Kidney (tissue), 22 donors: ENCODE measurements at places on chromosomes 7 and 10. TPM values are rescaled to one million over a fixed set of nuclear protein-coding genes. Genes with fewer than 3 reads are reported as not detected.
A peak's percentile ranks its signal among the peaks of the same experiment; 100 is the strongest.

NAT16 gene
- not detected for total RNA-seq

SMO gene
- total RNA-seq: 13.2 TPM

PRXL2A gene
- 69.4 TPM for total RNA-seq

TMEM213 gene
- total RNA-seq: 30.2 TPM

GPR85 gene
- total RNA-seq: 0.31 TPM

ZNF117 gene
- total RNA-seq: 12.6 TPM

ITIH2 gene
- total RNA-seq: 0.13 TPM

TAF3 gene
- 8.7 TPM for total RNA-seq

ASIC3 gene
- 1.9 TPM for total RNA-seq

GIMAP6 gene
- total RNA-seq: 48.7 TPM

DGKI gene
- total RNA-seq: 1.3 TPM

TMEM139 gene
- 36.7 TPM for total RNA-seq

TRIM50 gene
- 0.19 TPM for total RNA-seq

DNA sequence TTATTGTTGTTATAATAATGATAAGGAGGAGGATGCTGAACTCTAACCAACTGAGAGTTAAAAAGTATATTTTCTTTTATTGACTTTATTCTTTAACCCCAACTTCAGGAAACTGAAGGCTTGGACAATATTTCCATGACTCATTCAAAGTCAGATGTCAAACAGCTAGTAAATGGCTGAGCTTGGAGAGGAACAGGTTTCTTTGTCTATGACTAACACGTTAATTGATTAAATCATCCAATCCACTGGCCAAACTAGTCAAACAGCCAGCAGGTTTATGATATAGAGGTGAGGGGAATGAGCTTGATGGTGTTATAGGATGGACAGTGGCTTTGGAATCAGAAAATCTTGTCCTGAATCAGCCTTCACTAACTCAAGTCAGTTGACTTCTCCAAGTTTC is 119.1 kb upstream of the WDR11 start:
- DNase-seq: no peak

- no peak for DNase-seq
Observed at GRCh38 chr10:369221-369683, 234.0 kb downstream of the ZMYND11 start.

GRCh38 chr10:62043421-62044021 is 142.0 kb downstream of the ARID5B start:
- no peak for DNase-seq

GRCh38 chr7:45036796-45037195 is 36.8 kb downstream of the CCM2 start:
- no peak for DNase-seq

- no peak for DNase-seq
Observed at GRCh38 chr7:109873296-109873695, 1217.6 kb upstream of the LRRN3 start.

DNA sequence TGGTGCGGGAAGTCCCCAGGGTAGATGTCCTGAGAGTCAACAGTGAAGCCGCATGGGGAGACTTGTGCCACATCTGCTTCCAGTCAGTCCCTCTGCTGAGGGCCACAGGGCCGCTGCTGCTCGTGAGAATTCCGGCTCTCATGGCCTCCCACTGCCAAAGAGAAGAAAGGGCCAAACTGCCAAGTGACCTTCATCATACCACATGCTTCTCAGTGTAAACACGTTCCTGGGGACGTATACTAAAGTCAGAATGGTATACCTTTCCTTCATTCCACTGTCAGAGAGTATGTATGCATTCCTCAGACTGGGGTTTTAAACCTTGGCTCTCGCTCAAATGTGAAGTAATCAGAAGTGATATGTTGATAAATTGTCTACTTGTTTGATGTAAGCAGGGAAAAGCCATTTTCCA is 52.8 kb upstream of the SEC61G start:
- no peak for DNase-seq

GRCh38 chr7:105245398-105246114 is 143.2 kb downstream of the SRPK2 start:
- DNase-seq: peak; percentile 56

DNA sequence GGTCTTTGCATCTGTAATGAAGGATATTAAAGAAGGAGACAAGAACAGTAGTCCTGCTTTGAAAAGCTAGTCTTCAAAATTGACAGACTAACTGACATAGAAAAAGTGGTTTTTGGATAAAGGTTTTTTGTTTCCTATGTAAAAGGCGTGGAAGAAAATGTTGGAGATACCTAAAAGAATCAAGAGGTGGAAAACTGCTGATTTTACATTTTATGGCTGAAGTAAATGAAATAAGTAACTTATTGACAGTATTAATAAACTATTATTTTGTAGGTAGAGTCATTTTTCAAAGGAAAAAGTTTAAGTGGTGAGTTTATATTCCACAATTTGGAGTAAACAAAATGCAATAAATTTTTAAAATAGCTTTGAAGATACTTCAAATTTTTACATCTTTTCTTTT is 12.6 kb upstream of the HELLS start:
- DNase-seq: no peak

DNA sequence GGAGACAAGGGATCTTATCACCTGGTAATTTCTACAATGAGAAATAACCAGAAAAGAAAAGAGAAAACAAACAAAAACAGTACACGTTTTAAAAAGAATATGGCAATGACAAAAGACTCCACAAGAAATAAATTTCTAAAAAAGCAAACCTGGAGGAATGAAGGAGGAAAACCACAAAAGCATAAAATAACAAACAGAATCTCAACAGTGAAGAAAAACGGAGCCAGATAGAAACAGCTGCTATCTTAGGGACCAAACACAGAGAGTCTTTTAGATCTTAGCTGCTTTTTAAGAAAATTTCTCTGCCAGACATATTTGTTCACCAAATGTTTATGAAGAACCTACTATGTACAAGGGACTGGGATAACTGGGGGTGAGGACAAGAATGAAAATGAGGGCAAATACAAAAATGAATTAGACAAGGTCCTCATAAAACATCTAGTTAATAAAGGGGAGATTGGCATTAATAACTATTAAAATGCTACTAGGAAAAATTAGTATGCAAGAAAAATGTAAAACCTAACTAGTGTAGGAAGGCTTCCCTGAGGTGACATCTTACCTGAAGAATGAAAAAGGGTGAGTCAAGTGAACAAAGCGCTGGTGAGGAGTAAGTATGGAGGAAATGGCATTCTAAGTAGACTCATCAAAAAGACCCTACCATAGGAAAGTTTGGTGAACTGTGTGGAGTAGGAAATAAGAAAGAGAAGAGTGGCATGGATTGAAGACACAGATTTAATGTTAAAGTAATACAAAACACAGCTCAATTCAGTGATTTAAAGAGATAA is 34.3 kb downstream of the WASL start:
- DNase-seq: no peak

GRCh38 chr10:61606959-61607907 is 55.5 kb upstream of the CABCOCO1 start:
- DNase-seq: no peak

DNA sequence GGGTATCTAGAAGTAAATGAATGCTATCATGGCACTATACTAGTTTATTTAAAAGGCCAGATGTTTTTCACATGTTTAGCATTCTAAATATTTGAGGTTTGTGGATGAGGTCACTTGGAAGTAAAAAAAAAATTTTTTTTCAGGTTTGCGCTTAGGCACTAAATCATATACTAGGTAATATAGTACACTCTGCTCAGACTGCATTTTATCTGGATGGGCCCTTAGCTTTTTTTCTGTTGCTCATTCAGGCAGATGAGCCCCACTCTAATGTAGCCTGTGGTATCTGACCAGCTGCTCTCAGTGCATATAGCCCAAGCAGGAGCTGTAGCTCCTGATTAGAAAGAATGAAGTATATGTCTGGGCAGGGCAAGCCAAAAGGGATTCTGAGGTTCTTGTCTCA is 210.1 kb downstream of the AUTS2 start:
- no peak for DNase-seq

- DNase-seq: no peak
Observed at GRCh38 chr7:155122831-155123230, 52.7 kb downstream of the HTR5A start.

DNA sequence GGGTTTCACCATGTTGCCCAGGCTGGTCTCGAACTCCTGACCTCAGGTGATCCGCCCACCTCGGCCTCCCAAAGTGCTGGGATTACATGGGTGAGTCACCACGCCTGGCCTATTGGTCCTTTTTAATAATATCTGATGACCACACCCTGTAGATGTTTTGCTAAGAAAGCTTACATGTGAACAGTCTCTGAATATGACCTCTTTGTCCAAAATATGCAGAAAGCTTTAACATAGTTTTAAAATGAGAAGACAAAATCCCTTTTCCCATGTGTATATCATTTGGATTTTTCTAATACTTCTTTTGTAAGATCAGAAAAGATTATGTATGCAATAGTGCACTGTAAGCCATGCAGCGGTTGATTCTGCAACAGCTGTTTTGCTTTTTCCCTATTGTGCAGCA is 38.5 kb downstream of the MCU start:
- no peak for DNase-seq
